K562 (cell line): ENCODE measurements at places on chromosomes 5 and 9. TPM values are rescaled to one million over a fixed set of nuclear protein-coding genes. Genes with fewer than 3 reads are reported as not detected.

DNA sequence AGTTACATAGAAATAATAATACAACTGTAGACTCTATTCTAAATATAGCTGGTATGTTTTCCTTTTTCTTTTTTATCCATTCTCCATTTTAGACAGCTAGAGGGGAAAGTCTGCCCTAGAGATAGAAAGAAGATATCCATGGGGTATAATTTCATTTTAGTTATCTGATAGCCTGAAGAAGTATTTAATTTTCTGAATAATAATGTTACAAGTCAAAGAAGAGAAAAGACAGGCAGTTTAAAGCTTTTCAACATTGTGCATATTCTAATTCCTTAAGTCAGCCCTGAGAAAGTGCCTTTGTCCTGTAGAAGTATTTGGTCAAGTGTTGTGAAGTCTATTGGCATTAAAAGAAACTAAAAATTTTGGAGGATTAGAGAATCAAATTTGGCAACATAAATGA lies 2.5 kb upstream of the VCAN start:
- DNase-seq: no peak
- no peak overlapping the region for H3K4me3 ChIP-seq
- no peaks in the 10 kb centered on the region for H3K36me3 ChIP-seq

DNA sequence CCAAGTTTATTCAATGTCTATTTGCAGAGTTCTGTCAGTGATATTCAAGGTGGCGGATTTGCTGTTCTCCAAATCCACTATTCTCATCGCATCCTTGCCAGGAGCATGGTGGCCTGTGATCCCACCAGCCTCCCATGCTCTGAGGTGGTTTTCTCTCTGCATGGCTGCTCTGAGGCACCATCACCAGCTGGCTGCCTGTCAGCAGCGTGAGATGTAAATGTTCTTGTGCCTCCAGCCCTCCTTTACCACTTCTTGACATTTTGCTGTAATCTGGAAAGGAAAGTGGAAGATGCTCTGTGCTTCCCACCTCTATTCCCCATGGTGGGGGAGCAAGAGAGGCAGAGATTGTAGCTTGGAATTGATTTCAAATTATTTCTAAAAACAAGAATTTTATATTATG lies 293.6 kb upstream of the SLC24A2 start:
- H3K4me3 ChIP-seq: no peak overlapping the region
- no peaks in the 10 kb centered on the region for H3K27me3 ChIP-seq
- no peak for DNase-seq
- H3K4me1 ChIP-seq: no peaks in the 10 kb centered on the region
- H3K27ac ChIP-seq: no peak overlapping the region
- no peaks in the 10 kb centered on the region for H3K36me3 ChIP-seq

S1PR3 gene
- 0.36 and 0.85 TPM in 2 replicates for polyA plus RNA-seq

IL9 gene
- not detected in 2 replicates for polyA plus RNA-seq

DNA sequence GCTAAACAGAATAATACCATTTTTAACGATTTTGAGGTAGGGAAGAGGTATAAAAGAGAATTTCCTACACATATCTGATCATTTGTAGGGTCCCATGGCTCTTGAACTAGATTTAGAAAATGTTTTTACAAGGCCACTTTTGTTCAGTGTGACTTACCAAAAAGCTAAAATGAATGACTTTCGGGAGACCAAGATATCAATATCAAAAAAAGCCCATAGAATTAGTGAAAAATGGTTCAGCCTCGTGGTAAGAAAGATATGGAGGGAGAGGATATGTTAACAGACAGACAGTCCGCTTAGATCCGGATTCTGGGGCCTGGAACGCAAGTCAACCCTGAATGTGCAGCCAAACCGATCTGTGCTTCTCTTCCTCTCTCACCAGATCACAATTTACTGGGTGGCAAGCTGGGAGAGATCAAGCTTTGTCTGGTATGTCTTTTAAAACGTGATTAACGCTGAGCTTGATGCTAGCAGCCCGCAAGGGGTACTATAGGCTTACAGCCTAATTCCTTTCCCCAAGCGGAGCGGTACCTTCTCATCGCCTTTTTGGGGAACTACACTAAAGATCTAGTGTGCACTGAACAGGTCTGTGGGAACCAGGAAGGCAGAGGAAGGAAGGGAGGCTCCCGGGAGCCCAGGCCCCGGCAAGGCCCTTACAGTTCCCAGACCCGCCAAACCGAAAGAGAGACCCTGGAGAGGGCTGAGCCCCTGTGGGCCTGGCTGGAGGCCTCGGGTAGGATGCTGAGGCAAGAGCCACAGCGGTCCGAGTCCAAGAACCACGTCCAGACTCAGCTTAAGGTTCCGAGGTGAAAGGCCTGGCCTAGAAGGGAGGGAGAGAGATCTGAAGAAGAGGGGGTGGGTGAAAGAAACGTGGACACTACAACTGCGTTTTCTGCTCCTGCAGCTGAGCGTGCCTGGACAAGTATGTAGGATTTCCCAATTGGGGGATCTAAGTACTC lies 2.9 kb downstream of the NR2F1-AS1 start:
- no peak for DNase-seq
- H3K36me3 ChIP-seq: no peaks in the 10 kb centered on the region
- H3K27ac ChIP-seq: no peak overlapping the region
- no peak overlapping the region for H3K4me3 ChIP-seq
- H3K4me1 ChIP-seq: no peaks in the 10 kb centered on the region
- no peaks in the 10 kb centered on the region for H3K27me3 ChIP-seq

DNA sequence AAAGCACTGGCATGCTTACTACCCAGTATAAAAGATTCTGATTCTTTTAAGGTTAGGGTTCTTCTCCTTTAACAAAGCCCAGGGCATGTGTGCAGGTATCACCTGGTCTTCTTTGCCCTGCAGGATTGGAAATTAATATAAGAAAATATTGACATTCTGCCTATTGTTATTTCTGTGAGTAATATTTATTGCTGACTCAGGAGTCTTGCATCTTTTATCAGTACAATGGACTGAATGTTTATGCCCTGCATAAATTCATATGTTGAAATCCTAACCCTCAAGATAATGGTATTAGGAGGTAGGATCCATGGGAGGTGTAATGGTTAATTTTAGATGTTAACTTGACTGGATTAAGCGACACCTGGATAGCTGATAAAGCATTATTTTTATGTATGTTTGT lies 189.0 kb downstream of the LRRC70 start:
- H3K4me3 ChIP-seq: no peak overlapping the region
- no peak overlapping the region for H3K27ac ChIP-seq
- H3K4me1 ChIP-seq: no peaks in the 10 kb centered on the region
- no peaks in the 10 kb centered on the region for H3K27me3 ChIP-seq
- H3K36me3 ChIP-seq: no peaks in the 10 kb centered on the region

GRCh38 chr5:14406554-14406849 lies 175.1 kb upstream of the OTULINL start:
- DNase-seq: no peak
- no peak overlapping the region for H3K4me3 ChIP-seq
- no peaks in the 10 kb centered on the region for H3K36me3 ChIP-seq
- no peaks in the 10 kb centered on the region for H3K4me1 ChIP-seq

- no peaks in the 10 kb centered on the region for H3K36me3 ChIP-seq
- DNase-seq: no peak
- no peaks in the 10 kb centered on the region; the same call in none of the 2 replicates for H3K27me3 ChIP-seq
- H3K4me3 ChIP-seq: no peak overlapping the region
- H3K27ac ChIP-seq: no peak overlapping the region
Measured at GRCh38 chr5:111453747-111454146, 58.6 kb downstream of the STARD4 start.

DNA sequence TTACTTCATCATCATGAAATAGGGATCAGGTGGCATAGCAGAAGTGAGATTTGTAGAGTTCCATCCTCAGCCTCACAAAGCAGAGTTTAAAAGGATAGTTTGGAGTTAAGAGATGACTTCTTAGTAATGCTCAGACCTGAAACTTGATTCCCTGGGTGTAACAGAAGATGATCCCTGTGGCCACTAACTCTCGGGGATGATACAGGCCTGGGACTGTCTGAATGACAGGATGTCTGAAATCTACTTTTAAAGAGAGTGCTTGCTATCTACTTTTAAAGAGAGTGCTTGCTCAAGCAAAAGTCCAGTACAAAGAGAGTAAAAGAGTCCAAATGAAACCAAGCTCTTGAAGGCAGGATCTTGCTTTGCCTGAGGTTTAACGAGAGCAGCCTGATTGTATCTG lies 14.6 kb downstream of the ADAMTS16 start:
- no peaks in the 10 kb centered on the region; the same call in 2 of the 3 replicates for H3K27me3 ChIP-seq
- no peaks in the 10 kb centered on the region for H3K4me1 ChIP-seq
- no peaks in the 10 kb centered on the region for H3K36me3 ChIP-seq
- H3K4me3 ChIP-seq: no peak overlapping the region
- no peak for DNase-seq

DNA sequence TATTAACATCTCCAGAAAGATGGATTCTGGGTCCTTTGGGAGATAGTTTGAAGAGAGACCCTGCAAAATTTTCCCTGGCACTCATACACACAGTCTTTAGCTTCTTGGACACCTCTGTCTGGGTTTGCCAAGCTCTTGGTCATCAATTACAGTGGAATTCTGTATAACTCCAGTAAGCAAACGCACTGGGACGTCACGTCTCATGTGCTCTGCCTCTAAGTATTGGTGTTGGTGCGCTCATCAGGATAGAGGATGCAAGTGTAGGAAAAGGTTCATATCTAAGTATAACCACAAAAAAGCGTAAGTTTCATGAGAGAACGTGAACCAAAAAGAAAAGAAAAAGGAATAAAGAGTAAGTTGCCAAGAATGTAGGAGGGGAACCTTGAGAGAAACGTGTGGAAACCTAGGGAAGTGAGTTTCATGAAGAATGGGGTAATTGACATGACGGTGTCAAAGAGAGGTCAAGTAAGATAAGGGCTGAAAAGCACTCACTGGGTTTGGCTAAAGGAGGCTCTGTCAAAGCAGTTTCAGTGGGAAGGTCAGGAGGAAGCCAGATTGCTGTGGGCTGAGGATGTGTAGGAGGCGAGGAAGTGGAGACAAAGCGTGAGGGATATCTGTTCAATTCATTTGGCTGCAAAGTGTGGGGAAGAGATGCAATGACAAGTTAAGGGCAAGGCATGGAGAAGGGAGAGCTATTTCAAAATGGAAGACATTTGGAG lies 92.7 kb downstream of the RAD23B start:
- no peak for DNase-seq
- H3K4me3 ChIP-seq: no peak overlapping the region
- no peaks in the 10 kb centered on the region for H3K4me1 ChIP-seq

DNA sequence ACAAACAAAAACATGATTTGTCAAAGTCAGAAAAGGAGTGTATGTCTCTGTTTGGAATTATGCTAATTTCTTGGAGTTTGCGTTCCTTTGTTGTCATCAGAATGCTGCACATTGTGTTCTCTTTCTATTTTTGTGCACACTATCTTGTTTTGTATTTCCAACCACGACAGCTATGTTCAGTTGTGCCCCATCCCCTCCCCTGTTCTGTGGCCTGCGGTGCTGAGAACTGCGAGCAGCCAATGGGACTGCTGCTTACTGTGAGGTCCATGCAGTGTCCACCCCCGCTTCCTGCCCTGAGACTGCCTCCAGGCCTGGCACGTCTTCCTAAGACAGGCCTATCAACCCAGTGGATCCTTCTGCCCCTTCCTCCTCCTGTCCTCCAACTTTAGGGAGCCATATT lies 76.8 kb downstream of the PALM2AKAP2 start:
- no peaks in the 10 kb centered on the region for H3K27me3 ChIP-seq
- no peak overlapping the region for H3K27ac ChIP-seq
- no peak overlapping the region for H3K4me3 ChIP-seq
- peak; percentile 5 for DNase-seq
- H3K4me1 ChIP-seq: no peaks in the 10 kb centered on the region
- H3K36me3 ChIP-seq: no peaks in the 10 kb centered on the region

DNA sequence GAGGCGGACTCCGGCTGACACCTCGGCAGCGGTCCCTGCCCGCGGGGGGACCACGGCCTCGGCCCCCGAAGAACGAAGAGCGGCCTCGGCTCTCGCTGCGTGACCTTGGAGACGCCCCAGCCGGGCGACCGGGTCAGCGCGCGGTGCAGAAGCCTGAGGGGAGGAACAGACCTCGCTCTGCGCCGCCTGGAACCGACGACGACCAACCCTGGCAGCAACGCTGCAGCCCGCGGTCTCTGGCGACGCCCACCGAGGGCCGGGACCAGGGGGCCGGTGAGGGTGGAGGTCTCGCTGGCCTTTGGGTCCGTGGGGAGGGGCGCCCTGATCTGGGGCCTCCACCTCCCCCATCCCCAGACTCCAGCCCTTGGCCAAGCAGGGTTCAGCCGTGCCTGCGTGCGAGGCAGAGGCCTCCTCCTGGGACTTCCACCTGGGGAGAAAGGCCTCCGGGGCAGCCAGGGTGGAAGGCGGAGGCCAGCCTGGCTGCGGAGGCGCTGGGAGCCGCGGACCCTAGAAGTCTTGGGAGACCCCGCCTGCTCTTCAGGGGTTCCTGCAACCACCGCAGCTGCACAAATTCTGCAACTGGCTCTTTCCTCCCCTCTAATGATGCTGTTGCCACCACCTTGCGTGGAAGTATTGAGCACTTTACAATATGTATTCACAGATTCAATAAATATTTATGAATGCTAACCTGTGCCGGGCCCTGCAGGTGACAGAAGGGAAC lies 44.3 kb upstream of the SLC12A7 start:
- no peak overlapping the region for H3K27ac ChIP-seq
- peaks cover 82% of the 10 kb centered on the region for H3K27me3 ChIP-seq
- DNase-seq: no peak
- no peaks in the 10 kb centered on the region for H3K36me3 ChIP-seq

PCDHB15 gene
- 0.07 and 0.08 TPM in 2 replicates for polyA plus RNA-seq

CERCAM gene
- polyA plus RNA-seq: 21.9 and 26.4 TPM in 2 replicates

- H3K27me3 ChIP-seq: no peaks in the 10 kb centered on the region
- no peak for DNase-seq
- H3K4me1 ChIP-seq: no peaks in the 10 kb centered on the region
- H3K27ac ChIP-seq: no peak overlapping the region
- no peaks in the 10 kb centered on the region for H3K36me3 ChIP-seq
Measured at GRCh38 chr5:163727028-163727427, 221.6 kb downstream of the MAT2B start.

NUTM2G gene
- polyA plus RNA-seq: not detected in 2 replicates

FAM163B gene
- polyA plus RNA-seq: not detected in 2 replicates

GRCh38 chr5:7367780-7368179 lies 28.2 kb upstream of the ADCY2 start:
- DNase-seq: no peak
- no peak overlapping the region for H3K4me3 ChIP-seq
- no peaks in the 10 kb centered on the region for H3K36me3 ChIP-seq
- H3K27me3 ChIP-seq: no peaks in the 10 kb centered on the region

FBN2 gene
- not detected in 2 replicates for polyA plus RNA-seq

NEUROG1 gene
- not detected in 2 replicates for polyA plus RNA-seq

- H3K4me3 ChIP-seq: no peak overlapping the region
- DNase-seq: no peak
- H3K27ac ChIP-seq: no peak overlapping the region
- H3K4me1 ChIP-seq: peaks cover 8% of the 10 kb centered on the region; the same call in 2 of the 3 replicates
- H3K27me3 ChIP-seq: no peaks in the 10 kb centered on the region
Measured at GRCh38 chr5:43561356-43561755, 4.5 kb upstream of the PAIP1 start.

GRCh38 chr9:15543047-15543813 lies 9.6 kb upstream of the CCDC171 start:
- H3K36me3 ChIP-seq: no peaks in the 10 kb centered on the region
- no peak for DNase-seq
- no peak overlapping the region for H3K4me3 ChIP-seq
- H3K4me1 ChIP-seq: no peaks in the 10 kb centered on the region
- H3K27me3 ChIP-seq: no peaks in the 10 kb centered on the region
- H3K27ac ChIP-seq: no peak overlapping the region

DDX41 gene
- polyA plus RNA-seq: 234 and 236 TPM in 2 replicates

MLANA gene
- polyA plus RNA-seq: not detected in 2 replicates

LHX3 gene
- not detected in 2 replicates for polyA plus RNA-seq

DMRTA1 gene
- not detected in 2 replicates for polyA plus RNA-seq

- no peak for DNase-seq
- no peak overlapping the region for H3K27ac ChIP-seq
- no peaks in the 10 kb centered on the region for H3K36me3 ChIP-seq
- H3K27me3 ChIP-seq: no peaks in the 10 kb centered on the region
- H3K4me1 ChIP-seq: no peaks in the 10 kb centered on the region
Measured at GRCh38 chr5:44266882-44267576, 122.2 kb downstream of the FGF10 start.

- peaks cover 41% of the 10 kb centered on the region for H3K4me1 ChIP-seq
- no peaks in the 10 kb centered on the region for H3K27me3 ChIP-seq
- DNase-seq: no peak
Measured at GRCh38 chr5:316210-317085, 5.1 kb upstream of the AHRR start.
